T-helper 2 cell (primary cell): ENCODE measurements at places on chromosomes 12 and 14.

GRCh38 chr12:91361864-91362263, 179.2 kb upstream of the DCN start:
- DNase-seq: no peak

DNA sequence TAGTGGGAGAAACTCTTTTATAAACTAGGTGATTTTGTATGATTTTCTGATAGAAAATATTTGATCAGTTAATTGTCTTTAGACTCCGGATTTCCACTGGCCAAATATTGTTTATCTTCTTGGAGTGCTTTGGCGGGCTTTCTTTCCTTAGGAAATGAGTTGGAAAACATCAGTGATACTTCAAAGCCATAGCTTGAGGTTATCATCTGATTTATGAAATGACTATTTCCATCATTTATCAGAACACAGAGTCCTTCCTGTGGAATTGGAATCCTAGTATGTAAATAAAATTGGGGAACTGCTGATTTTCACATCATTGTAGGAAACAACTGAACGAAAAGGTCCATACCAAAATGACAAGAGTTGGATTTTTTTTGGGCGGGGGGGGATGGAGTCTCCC, 186.0 kb upstream of the DCN start:
- no peak for DNase-seq

GRCh38 chr12:75750716-75751306, 239.4 kb upstream of the KRR1 start:
- DNase-seq: no peak

DNA sequence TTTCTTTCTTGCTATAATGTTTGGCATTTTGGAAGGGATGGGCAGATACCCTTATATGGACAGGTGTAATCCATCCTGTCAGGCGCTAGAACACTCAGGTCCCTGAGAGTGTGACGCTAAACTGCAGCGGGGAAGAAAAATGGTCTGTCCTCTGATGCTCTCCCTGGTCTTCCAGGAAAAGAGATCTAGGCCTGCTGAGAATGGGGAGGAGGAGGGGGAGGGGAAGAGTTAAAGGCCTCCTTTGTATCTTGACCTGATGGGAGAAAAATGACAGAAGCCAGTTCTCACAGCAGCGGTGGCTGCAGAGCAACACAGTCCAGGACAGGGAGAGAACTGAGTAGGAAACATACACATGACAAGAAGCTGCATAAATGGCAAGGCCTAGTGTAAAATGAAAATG, 61.1 kb downstream of the RPS6KA5 start:
- no peak for DNase-seq

- no peak for DNase-seq
Measured at GRCh38 chr14:74176400-74176793, 62.9 kb upstream of the VSX2 start.

DNA sequence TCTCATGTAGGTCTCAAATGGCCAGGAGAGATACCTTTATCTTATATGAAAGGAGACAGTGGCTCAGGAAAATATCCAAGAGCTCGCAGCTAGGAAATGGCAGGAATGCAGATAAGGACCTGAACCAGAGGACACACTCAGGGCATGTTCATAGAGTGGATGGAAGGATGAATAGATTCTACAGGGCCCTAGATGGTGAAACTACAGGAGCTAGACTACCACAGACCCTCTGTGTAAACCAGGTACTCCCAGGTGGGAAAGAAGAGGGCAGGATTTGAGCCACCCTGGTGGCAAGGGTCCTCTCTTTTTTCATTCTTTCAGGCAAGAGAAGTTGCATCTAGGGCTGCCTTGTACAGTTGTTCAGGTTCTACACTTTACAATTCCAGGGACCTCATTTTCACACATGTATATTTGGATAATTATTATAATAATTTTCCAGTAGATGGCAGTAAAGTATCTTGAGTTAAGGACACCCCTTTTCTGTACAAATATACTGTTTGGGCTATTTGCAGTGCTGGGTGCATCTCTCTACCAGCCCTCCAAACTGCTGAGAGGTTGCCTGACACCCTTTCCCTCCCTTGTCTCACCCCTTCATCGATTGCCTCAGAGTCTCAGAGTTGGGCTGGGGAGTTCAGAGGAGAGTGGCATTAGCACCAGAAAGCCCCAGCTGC, 10.5 kb upstream of the ZDHHC22 start:
- no peak for DNase-seq

GRCh38 chr12:133120385-133121191, 9.5 kb downstream of the ZNF891 start:
- no peak for DNase-seq

DNA sequence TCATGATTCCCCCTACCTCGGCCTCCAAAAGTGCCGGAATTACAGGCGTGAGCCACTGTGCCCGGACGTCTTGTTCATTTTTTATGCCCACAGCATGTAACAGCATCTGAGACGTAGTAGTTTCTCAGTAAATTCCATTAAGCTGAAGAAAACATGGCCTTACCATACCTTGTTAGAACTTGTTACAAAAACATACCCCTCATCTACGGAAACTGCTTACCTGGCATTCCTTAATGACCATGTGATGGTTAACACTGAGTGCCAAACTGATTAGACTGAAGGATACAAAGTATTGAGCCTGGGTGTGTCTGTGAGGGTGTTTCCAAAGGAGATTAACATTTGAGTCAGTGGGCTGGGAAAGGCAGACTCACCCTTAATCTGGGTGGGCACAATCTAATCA, 186.8 kb downstream of the CEP128 start:
- DNase-seq: no peak

- no peak for DNase-seq
Measured at GRCh38 chr14:33467971-33468370, 482.9 kb downstream of the EGLN3 start.

DNA sequence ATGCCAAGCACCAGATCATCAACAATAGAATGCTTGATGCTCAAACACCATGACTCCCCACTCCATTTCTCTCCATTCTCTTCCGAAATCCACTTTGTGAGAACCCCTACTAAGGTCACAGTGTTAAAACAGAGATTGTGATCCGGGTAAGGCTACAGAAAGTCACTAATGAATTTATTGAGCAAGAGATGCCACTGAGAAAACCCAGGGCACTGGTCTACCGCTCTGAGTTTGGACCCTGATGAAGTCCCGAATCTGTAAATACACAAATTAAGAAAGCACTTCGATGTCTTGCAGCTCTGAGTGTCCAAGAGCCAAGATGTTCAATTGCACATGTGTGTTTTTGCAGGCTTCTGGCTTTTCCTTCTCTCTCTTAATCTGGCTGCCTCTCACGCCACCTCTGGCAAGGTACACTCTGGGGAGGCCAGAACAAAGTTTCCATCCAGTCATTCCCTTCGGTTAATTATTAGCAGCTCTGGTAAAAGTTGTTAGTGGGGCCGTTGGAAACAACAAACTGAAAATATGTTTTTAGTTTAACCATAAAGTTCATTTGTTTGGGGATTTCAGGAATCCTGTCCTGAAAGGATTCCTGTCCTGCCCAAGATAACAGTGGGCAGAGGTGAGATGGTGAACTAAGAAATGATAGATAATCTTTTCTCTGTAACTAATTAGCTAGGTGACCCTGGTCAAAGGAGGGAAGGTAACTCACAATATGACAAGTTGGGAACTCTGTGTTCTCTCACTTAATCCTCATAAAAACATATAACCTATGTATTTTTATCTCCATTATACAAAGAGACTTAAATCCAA, 75.4 kb downstream of the BTG1 start:
- DNase-seq: no peak

GRCh38 chr12:11877869-11878780, 192.6 kb upstream of the BCL2L14 start:
- no peak for DNase-seq

GRCh38 chr14:101556131-101556530, 5.2 kb upstream of the DIO3 start:
- DNase-seq: no peak

DNA sequence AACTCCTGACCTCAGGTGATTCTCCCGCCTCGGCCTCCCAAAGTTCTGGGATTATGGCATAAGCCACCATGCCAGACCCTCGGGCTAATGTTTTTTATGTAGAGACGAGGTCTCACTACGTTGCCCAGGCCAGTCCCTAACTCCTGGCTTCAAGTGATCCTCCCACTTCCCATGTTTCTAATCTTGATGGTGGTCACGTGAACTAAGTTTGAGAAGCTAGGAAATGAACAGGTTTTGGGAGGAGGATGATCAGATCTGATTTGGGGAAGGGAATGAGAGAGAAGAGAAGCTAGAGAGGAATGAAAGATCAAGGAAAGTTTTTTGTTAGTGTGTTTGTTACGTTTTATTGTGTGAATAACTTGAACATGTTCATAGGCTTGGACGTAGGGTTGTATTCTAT, 17.2 kb upstream of the SINHCAF start:
- no peak for DNase-seq

DNA sequence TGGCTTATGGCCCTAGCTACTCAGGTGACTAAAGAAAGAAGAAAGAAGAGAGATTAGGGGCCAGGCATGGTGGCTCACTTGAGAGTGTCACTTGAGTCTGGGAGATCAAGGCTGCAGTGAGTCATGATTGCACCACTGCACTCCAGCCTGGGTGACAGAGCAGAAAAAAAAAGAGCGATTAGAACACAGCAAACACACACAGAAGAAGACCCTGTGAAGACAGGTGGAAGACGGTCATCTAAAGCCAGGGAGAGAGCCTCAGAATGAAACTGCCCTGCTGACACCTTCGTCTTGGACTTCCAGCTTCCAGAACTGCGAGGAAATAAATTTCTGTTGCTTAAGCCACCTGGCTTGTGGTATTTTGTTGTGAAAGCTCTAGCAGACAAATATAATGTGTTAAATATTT, 17.5 kb upstream of the PPP1CC start:
- no peak for DNase-seq

DNA sequence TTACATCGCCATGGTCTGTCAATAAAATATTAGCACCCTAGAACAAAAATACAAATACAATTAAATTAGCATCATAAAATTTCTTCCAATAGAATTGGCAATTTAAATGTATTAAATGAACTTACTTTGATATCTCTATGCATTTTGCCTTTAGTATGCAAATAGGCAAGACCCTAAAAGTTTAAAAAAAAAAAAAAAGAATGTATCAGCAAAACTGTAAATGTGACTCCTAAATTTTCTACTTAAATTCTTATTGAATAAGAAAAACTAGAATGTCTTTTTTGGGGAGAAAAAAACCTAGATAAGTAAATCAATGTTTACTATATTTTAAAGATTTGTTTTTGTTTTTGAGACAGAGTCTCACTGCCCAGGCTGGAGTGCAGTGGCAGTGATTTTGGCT, 56.2 kb downstream of the MAP4K5 start:
- no peak for DNase-seq

- no peak for DNase-seq
Measured at GRCh38 chr14:88961214-88961613, 136.8 kb downstream of the TTC8 start.

- DNase-seq: no peak
Measured at GRCh38 chr14:55102141-55102621, 26.9 kb upstream of the LGALS3 start.

GRCh38 chr12:2679068-2679815, 115.5 kb upstream of the FKBP4 start:
- no peak for DNase-seq
